ENCODE measurements at places on chromosomes 4 and X.

- H3K27me3 ChIP-seq: no peaks in the 10 kb centered on the region
- no peaks in the 10 kb centered on the region for H3K4me1 ChIP-seq
- no peak overlapping the region for H3K4me3 ChIP-seq
- H3K36me3 ChIP-seq: no peaks in the 10 kb centered on the region
These were observed 106.2 kb downstream of the FAM9B start for GRCh38 chrX:8927701-8928100.

GRCh38 chr4:104436542-104436941 lies 58.2 kb downstream of the CXXC4 start:
- H3K27me3 ChIP-seq: no peaks in the 10 kb centered on the region
- DNase-seq: no peak
- H3K27ac ChIP-seq: no peak overlapping the region
- H3K4me1 ChIP-seq: peaks cover 2% of the 10 kb centered on the region
- H3K4me3 ChIP-seq: no peak overlapping the region

- no peaks in the 10 kb centered on the region for H3K27me3 ChIP-seq
- H3K27ac ChIP-seq: no peak overlapping the region
- no peak overlapping the region for H3K4me3 ChIP-seq
- H3K4me1 ChIP-seq: peaks cover 2% of the 10 kb centered on the region
- DNase-seq: no peak
These were observed 21.8 kb downstream of the FHL1 start for GRCh38 chrX:136168929-136169735.

DNA sequence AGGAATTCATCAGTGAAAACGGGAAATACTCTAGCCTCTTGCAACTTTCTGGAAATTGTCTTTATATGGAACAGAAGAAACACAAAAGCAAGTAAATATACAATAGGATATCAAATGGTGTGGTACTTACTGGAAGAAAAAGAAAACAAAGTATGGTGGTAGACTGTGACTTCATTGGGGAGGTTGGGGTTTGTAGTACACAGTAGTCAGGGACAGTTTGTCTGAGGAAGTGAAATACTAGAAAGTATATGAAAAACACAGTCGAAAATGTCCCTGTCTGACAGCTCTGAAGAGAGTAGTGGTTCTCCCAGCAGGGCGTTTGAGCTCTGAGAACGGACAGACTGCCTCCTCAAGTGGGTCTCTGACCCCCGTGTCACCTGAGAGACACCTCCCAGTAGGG lies 390.0 kb upstream of the NWD2 start:
- no peaks in the 10 kb centered on the region for H3K27me3 ChIP-seq
- DNase-seq: no peak
- peaks cover 2% of the 10 kb centered on the region for H3K36me3 ChIP-seq
- H3K4me1 ChIP-seq: peaks cover 1% of the 10 kb centered on the region

DNA sequence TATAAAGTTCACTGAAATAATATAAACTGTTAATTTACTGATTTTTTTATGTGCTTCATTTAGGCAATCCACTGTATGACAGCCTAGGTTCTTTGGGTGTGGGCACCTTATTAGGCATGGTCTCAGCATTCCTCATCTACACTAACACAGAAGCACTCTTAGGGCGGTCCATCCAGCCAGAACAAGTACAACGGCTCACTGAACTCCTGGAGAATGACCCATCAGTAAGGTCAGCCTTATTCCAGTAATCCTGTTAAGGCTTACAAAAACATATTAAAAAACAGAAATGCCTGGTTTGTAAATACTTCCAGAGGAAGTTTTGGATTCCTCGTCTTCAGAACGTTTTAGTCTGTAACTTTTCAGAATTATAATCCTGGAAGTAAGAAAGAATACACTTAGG lies 80.1 kb downstream of the SLC30A9 start:
- DNase-seq: no peak
- H3K27me3 ChIP-seq: no peaks in the 10 kb centered on the region
- H3K4me1 ChIP-seq: no peaks in the 10 kb centered on the region
- H3K4me3 ChIP-seq: no peak overlapping the region
- H3K36me3 ChIP-seq: peaks cover 2% of the 10 kb centered on the region
- no peak overlapping the region for H3K27ac ChIP-seq

GRCh38 chrX:80334583-80334982 lies 85.7 kb upstream of the TENT5D start:
- peak overlapping the region; percentile 56 for H3K4me3 ChIP-seq
- no peak for DNase-seq
- H3K36me3 ChIP-seq: no peaks in the 10 kb centered on the region
- no peaks in the 10 kb centered on the region for H3K4me1 ChIP-seq
- H3K27ac ChIP-seq: no peak overlapping the region

DNA sequence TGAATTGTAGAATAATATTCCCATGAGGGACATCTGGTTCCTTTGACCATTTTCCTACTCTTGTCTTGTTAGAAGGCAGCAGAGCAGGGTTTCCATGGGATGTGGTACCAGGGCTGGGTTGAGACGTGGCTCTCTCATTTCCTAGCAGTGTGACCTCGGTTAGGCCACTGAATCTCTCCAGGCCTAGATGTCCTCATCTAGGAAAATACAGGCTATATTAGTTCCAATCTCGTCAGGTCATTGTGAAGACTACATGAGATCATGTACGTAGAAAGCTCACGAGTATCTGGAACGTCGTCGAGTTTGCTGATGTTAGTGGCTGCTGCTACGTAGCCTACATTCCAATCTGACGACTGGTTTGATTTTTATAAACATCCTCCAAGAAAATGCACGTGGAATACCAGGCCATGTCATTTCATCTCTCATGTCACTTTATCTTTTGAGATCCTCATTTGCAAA lies 278.2 kb upstream of the GATB start:
- H3K4me3 ChIP-seq: no peak overlapping the region
- H3K36me3 ChIP-seq: no peaks in the 10 kb centered on the region
- H3K27me3 ChIP-seq: peaks cover 8% of the 10 kb centered on the region
- H3K27ac ChIP-seq: no peak overlapping the region
- no peak for DNase-seq

GRCh38 chr4:20219521-20219920 lies 32.2 kb upstream of the SLIT2 start:
- no peak overlapping the region for H3K4me3 ChIP-seq
- no peak for DNase-seq
- peaks cover 4% of the 10 kb centered on the region for H3K4me1 ChIP-seq

GRCh38 chr4:74117024-74117534 lies 18.1 kb upstream of the CXCL2 start:
- no peaks in the 10 kb centered on the region for H3K36me3 ChIP-seq
- H3K27ac ChIP-seq: no peak overlapping the region
- H3K4me3 ChIP-seq: no peak overlapping the region

DNA sequence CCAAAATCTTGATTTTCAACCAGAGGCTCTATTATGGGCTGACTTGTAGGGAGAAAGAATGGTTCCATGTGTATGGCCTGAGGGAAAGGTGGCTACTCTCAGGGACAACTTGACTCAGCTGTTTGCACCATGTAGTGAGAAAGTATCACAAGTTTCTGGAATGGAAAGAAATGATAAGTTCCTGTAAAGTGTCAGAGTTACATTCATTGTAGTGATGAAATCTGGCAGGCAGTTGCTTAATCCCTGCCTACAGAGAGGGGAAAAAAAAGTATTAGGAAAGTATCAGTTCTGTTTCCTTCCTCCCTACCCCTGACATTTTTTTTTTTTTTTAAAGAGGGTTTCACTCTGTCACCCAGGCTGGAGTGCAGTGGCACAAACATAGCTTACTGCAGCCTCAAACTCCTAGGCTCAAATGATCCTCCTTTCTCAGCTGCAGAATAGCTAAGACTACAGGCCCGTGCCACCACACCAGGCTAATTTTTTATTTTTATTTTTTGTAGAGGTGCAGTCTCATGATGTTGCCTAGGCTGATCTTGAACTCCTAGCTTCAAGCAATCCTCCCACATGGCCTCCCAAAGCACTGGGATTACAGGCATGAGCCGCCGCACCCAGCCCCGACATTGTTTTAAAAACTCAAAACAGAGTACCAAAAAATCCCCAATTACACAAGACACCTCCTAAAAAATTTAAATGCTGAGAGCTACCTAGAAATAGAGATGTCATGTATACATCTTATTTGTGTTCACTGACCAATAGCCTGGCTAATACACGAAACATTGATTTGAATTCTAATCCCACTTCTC lies 4.8 kb upstream of the FBXL5 start:
- no peaks in the 10 kb centered on the region for H3K36me3 ChIP-seq
- no peak for DNase-seq
- H3K4me1 ChIP-seq: peaks cover 19% of the 10 kb centered on the region
- H3K27ac ChIP-seq: no peak overlapping the region

DNA sequence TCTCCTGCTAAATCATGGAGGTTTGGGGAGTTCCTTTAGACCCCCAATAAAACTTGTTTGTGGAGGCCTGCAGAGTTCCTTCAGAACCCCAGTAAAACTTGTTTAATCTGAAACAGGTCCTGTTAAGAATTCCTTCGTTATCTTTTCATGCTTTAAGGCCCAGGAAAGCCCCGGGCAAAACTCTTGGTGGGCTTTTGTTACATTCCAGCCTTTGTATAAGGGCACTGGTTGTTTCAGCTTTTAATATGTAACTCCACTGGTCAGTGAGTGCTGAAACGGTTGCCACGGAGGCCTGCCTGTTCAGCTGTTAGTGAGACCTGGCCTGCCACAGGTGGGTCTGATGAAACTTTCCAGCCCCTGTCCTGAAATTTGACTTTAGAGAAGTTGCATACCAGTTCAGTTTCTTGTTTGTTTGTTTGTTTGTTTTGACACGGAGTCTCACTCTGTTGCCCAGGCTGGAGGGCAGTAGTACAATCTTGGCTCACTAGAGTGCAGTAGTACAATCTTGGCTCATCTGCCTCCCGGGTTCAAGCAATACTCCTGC lies 12.4 kb upstream of the DHRSX start:
- H3K4me3 ChIP-seq: peak overlapping the region; percentile 16
- H3K27ac ChIP-seq: peak overlapping the region; percentile 93
- peaks cover 18% of the 10 kb centered on the region for H3K4me1 ChIP-seq
- no peaks in the 10 kb centered on the region for H3K27me3 ChIP-seq

DNA sequence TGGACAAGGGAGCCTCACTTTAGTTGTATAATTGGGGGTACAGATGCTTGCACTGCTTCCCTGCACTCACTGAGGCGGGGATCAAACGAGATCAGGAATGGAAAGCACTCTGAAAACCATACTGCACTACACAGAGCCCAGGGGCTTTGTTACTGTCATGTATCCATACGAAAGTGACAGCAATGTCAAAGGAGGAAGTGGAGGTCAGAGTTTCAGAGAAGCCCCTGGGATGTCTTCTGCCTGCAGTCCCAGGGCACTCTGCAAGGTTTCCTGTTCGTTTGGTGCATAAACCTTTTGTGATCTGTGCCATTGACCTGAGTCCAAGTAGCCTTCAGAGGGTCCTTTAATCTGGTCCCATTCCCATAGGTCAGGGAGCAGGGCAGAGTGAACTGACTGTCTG lies 31.2 kb downstream of the RNF175 start:
- no peak overlapping the region for H3K27ac ChIP-seq
- no peak overlapping the region for H3K4me3 ChIP-seq
- DNase-seq: no peak
- H3K36me3 ChIP-seq: no peaks in the 10 kb centered on the region
- no peaks in the 10 kb centered on the region for H3K27me3 ChIP-seq
